ENCODE measurements at places on chromosomes 4 and X.

- DNase-seq: no peak
Measured at GRCh38 chrX:28398342-28398741, 188.9 kb upstream of the IL1RAPL1 start.

- DNase-seq: no peak
Measured at GRCh38 chr4:140609548-140610425, 41.0 kb upstream of the UCP1 start.

- no peak for DNase-seq
Measured at GRCh38 chr4:25759101-25759500, 103.5 kb downstream of the SLC34A2 start.

DNA sequence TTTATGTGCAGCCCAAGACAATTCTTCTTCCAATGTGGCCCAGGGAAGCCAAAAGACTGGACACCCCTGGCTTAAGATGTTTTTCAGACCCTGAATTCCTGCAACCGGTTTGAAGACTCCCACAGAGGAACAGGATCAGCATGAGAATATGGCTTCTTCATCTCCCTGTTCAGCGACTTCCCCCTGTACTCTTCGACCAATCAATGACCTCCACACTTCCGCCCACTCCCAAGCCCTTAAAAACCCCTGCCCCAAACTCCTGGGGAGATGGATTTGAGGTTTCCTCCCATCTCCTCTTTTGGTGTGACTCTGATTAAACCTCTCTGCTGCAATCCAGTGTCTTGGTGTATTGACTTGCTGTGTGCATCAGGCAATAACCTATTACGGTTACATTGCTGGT is 344.4 kb downstream of the NR3C2 start:
- DNase-seq: no peak

- no peak for DNase-seq
Measured at GRCh38 chrX:17559728-17560379, 177.4 kb upstream of the SCML1 start.

GRCh38 chrX:129875669-129876068 is 30.3 kb upstream of the UTP14A start:
- DNase-seq: no peak

- DNase-seq: no peak
Measured at GRCh38 chr4:81052119-81053068, 21.9 kb downstream of the BMP3 start.

- DNase-seq: no peak
Measured at GRCh38 chr4:6682862-6683590, 10.7 kb upstream of the S100P start.

All from activated CD4-positive, alpha-beta T cell treated with anti-CD3 and anti-CD28 coated beads, Interleukin-2, amount 50 U/mL, for 24 hours (primary cell).